ENCODE measurements at places on chromosomes 13 and 19.

DNA sequence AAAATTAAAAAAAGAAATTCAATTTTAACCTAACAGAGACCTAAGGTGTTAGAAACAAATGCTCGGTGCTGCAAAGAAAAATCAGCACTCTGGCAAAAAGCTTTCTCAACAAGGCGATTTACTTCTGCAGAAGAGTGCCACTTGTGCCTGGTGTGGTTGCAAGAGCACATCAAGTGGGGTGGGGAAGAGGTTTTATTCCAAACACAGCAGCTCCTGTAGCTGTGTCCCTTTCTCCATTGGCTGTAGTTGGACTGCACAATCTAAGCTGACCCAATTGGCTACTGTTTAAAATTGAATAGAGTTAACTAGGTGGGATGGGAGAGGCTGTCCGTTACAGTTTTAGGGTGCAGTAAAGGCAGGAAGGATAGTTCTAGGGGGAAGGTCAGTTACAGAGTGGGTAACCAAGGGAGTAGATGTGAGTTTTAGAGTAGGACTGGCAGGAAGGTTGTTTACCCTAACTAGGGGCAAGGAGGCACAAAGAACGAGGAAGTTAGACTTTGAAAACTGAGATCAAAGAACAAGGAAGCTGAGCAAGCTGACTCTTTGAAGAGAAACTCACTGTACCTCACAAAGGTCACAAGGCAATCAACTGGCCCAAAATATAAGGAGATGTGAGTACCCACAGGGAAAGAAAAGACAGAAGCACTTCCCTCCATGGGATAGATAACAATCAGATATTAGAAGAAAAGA is 145.7 kb downstream of the LIG4 start:
- no peak overlapping the region for H3K27ac ChIP-seq
- no peaks in the 10 kb centered on the region for H3K27me3 ChIP-seq
- DNase-seq: no peak
- no peaks in the 10 kb centered on the region for H3K4me1 ChIP-seq
- H3K4me3 ChIP-seq: no peak overlapping the region

GRCh38 chr13:24214528-24214927 is 54.0 kb downstream of the SPATA13 start:
- H3K4me1 ChIP-seq: no peaks in the 10 kb centered on the region
- no peak overlapping the region for H3K4me3 ChIP-seq
- H3K27ac ChIP-seq: no peak overlapping the region
- no peak for DNase-seq
- H3K27me3 ChIP-seq: no peaks in the 10 kb centered on the region
- H3K36me3 ChIP-seq: no peaks in the 10 kb centered on the region

GRCh38 chr19:53010494-53010893 is 3.2 kb upstream of the ERVV-1 start:
- no peaks in the 10 kb centered on the region for H3K4me1 ChIP-seq
- DNase-seq: no peak
- H3K27ac ChIP-seq: no peak overlapping the region

DNA sequence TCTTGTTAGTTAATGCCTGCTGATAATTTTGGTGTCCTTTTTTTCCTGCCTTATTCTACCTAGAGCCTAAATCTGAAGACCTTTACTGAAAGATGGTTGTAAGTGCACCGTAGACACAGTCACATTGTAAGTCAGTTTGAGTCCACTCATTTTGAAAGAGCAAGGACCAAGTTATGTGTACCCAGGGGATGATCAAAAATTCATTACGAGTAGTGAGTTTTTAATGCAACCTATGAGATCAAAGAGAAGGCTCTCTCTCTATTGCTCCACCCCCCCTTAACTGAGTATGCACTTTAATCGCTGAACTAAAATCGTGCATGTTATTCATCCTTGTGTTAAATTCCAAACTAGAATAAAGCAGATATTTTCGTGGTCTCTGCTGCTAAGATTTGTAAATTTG is 1.8 kb downstream of the RAP2A start:
- no peak for DNase-seq
- H3K36me3 ChIP-seq: no peaks in the 10 kb centered on the region
- no peaks in the 10 kb centered on the region for H3K27me3 ChIP-seq
- H3K4me1 ChIP-seq: peaks cover 12% of the 10 kb centered on the region

- DNase-seq: no peak
- H3K4me1 ChIP-seq: peaks cover 13% of the 10 kb centered on the region
- H3K27ac ChIP-seq: no peak overlapping the region
- no peak overlapping the region for H3K4me3 ChIP-seq
Measured at GRCh38 chr19:55463583-55464031, 944 bp downstream of the C19orf85 start.

GRCh38 chr13:95452375-95452774 is 100.1 kb upstream of the CLDN10 start:
- H3K27ac ChIP-seq: no peak overlapping the region
- no peak for DNase-seq
- no peaks in the 10 kb centered on the region for H3K27me3 ChIP-seq
- no peaks in the 10 kb centered on the region for H3K4me1 ChIP-seq
- no peak overlapping the region for H3K4me3 ChIP-seq

- no peaks in the 10 kb centered on the region for H3K36me3 ChIP-seq
- DNase-seq: no peak
- H3K4me3 ChIP-seq: peak overlapping the region; percentile 67
- H3K27me3 ChIP-seq: no peaks in the 10 kb centered on the region
Measured at GRCh38 chr19:1567848-1568227, 287 bp downstream of the MEX3D start.

- no peak overlapping the region for H3K4me3 ChIP-seq
- no peaks in the 10 kb centered on the region for H3K27me3 ChIP-seq
- 0 out of 2 replicates have a peak, but pooled peaks cover 1% of the 10 kb centered on the region for H3K36me3 ChIP-seq
- DNase-seq: no peak
- H3K4me1 ChIP-seq: no peaks in the 10 kb centered on the region
- no peak overlapping the region for H3K27ac ChIP-seq
Measured at GRCh38 chr19:9668544-9668943, 6.4 kb downstream of the ZNF562 start.

- H3K4me1 ChIP-seq: no peaks in the 10 kb centered on the region
- no peak overlapping the region for H3K4me3 ChIP-seq
- H3K36me3 ChIP-seq: no peaks in the 10 kb centered on the region
- no peak overlapping the region for H3K27ac ChIP-seq
Measured at GRCh38 chr13:64413529-64413928, 2816.6 kb downstream of the PCDH9 start.

- H3K27me3 ChIP-seq: no peaks in the 10 kb centered on the region
- H3K27ac ChIP-seq: no peak overlapping the region
- DNase-seq: no peak
- H3K36me3 ChIP-seq: no peaks in the 10 kb centered on the region
Measured at GRCh38 chr13:79458436-79458835, 22.5 kb upstream of the NDFIP2 start.

- no peaks in the 10 kb centered on the region for H3K36me3 ChIP-seq
- H3K4me3 ChIP-seq: no peak overlapping the region
- H3K4me1 ChIP-seq: no peaks in the 10 kb centered on the region
- no peak for DNase-seq
- no peak overlapping the region for H3K27ac ChIP-seq
- no peaks in the 10 kb centered on the region for H3K27me3 ChIP-seq
Measured at GRCh38 chr13:93307136-93307535, 80.5 kb downstream of the GPC6 start.

DNA sequence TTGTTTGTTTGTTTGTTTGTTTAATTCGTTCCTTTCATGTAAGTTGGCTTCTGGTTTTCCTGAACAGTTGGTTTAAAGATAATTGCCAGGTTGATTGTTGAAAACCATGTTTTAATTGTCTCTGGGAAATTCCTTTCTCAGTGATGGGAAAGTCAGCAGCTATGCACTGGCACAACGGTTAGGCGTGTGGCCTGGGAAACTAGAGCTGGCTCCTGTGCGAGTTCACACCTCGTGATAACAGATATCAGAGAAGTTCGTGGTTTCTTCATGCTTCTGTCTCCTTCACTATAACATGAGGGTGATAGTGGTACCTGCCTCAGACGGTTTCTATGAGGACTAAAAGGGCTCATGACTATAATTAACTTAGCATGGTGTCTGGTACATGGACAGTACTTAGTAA is 153.5 kb downstream of the STK24 start:
- no peaks in the 10 kb centered on the region for H3K27me3 ChIP-seq
- no peaks in the 10 kb centered on the region for H3K4me1 ChIP-seq
- no peak overlapping the region for H3K27ac ChIP-seq
- H3K36me3 ChIP-seq: peaks cover 2% of the 10 kb centered on the region

GRCh38 chr13:49214917-49215376 is 5.2 kb upstream of the MLNR start:
- DNase-seq: no peak
- no peak overlapping the region for H3K4me3 ChIP-seq
- H3K4me1 ChIP-seq: no peaks in the 10 kb centered on the region
- H3K27ac ChIP-seq: no peak overlapping the region
- H3K36me3 ChIP-seq: no peaks in the 10 kb centered on the region

DNA sequence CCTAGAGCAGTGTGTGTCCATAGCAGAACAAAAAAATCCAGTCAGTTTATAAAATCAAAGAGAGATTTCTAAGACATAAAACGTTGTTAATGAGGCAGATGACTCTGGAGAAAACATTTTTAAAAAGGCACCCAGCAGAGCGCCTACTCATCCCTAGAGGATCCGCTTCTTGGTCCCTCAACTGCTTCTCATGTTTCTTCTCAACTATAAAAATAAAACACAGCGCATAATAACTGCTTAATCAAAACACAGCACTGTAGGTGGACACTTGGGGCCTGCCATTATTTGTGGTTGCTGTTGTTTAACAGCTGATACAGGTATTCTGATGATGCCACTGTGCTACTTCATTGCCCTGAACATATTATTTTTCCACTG is 347.9 kb downstream of the FGF9 start:
- no peaks in the 10 kb centered on the region for H3K36me3 ChIP-seq
- H3K27ac ChIP-seq: no peak overlapping the region
- H3K4me3 ChIP-seq: no peak overlapping the region
- H3K4me1 ChIP-seq: no peaks in the 10 kb centered on the region
- no peaks in the 10 kb centered on the region for H3K27me3 ChIP-seq
- DNase-seq: no peak

DNA sequence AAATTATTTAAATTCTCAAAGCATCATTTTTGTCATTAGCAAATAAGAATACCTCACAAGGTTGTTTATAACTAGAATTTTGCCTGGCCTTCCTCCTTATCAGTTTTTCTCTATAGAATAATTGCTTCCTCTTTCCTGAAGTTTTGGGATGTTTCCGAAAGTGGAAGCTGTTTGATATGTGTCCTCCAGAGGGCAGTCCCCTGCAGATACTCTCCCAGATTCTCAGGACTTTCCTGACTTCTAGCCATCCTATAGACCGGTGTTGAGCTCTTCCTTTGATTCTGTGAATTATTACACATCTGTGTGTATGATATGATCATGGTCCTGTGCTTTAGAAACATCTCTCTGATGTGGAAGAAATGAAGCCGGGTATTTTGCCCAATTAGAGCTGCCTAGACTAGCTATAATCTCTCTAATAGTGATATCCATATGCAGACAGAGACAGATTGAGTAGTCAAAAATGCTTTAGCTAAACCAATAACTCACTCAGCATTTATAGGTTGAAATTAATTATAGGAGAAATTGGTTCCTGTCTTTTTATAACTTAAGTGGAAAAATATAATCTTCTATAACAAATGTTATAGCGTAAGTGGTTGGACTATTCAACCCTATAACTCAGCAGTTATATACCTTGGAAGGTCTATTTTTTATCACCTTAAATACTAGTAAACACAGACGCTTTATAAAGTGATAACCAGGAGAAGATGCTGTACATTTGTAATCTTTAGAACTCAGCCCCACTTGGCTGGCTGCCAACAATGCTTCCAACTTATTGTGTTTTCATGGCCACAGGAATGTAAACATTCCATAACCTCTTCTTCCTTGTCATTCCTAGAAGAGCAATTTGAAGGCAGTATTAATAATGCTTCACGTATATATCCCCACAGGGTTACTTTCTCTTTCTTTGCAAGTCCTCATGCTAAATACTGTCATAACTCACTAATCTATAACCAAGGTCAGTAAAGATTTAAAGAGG is 201.0 kb upstream of the RXFP2 start:
- no peak overlapping the region for H3K27ac ChIP-seq
- no peaks in the 10 kb centered on the region for H3K36me3 ChIP-seq
- peak; percentile 44 for DNase-seq
- H3K4me1 ChIP-seq: no peaks in the 10 kb centered on the region
- no peak overlapping the region for H3K4me3 ChIP-seq

DNA sequence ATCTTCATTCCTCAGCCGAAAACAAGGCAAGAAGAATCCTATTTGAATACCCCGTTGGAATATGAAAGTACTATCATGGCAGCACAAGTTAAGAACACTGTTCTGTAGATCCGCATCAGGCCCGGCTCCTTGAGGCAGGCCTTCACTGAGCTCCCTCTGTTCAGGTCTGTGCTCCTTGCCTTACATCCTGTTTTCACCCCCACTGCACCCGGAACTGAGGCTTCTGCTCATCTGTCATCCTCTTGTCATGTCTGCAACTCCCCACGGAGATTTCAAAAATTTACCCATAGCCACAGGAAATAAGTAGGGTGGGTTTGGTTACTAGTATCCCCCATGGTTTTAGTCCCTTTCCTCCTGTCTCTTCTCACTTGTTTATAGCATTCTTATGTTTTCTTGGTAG is 861.9 kb downstream of the GPC5 start:
- H3K4me1 ChIP-seq: no peaks in the 10 kb centered on the region
- no peaks in the 10 kb centered on the region for H3K36me3 ChIP-seq
- H3K27me3 ChIP-seq: no peaks in the 10 kb centered on the region
- DNase-seq: no peak

DNA sequence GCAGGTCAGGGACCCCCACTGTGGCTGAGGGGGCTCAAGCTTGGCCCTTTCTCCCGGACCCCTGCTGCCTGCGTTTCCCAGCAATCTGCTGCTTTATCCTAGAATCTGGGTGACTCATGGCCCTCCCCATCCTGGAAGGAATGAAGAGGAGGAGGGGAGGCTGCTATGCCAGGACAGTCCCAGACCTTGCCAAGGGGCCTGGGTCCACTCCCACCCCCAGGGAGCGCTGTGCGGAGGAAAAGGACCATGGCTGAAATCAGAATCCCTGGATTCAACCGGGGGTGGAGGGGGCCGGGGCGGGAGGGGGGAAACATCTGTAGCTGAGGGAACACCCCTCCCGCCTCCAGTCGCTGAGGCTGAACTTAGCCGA is 20.5 kb downstream of the ZNF114 start:
- H3K27ac ChIP-seq: no peak overlapping the region
- H3K36me3 ChIP-seq: no peaks in the 10 kb centered on the region
- H3K4me1 ChIP-seq: peaks cover 7% of the 10 kb centered on the region
- DNase-seq: peak; percentile 46

DNA sequence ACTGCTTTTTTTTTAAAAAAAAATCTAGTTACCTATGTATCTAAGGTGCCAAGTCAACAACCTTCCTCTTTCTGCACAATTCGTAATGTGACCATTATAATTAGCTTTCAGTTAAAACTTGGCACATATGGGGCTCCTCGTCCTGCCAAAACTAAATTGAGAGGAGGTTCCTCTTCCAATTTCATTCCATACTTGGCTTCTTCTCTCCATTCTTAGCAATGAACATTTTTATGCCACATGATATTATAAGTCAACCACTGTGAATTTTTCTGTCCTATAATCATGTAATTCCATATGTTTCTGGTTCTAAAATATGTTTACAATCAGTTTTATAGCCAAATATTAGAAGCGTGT is 177.0 kb downstream of the DCLK1 start:
- no peaks in the 10 kb centered on the region for H3K4me1 ChIP-seq
- no peak for DNase-seq
- no peak overlapping the region for H3K4me3 ChIP-seq
- no peak overlapping the region for H3K27ac ChIP-seq
- no peaks in the 10 kb centered on the region for H3K36me3 ChIP-seq

Measured in Caco-2 (cell line).